Liver (tissue), 10 donors: ENCODE measurements at places on chromosomes 12 and 14. TPM values are rescaled to one million over a fixed set of nuclear protein-coding genes. Genes with fewer than 3 reads are reported as not detected.

The PTGER2 gene
- 1.9 TPM for total RNA-seq

The CINP gene
- 25.1 TPM for total RNA-seq

The ANAPC7 gene
- 21.1 TPM for total RNA-seq

The PPP4R4 gene
- total RNA-seq, result 1.3 TPM

The NRXN3 gene
- total RNA-seq, result 1.2 TPM

The MUCL1 gene
- total RNA-seq, result not detected

The POLR3B gene
- 12.2 TPM for total RNA-seq

The RTL1 gene
- not detected for total RNA-seq

The SLC38A4 gene
- total RNA-seq, result 389 TPM

The HOXC5 gene
- total RNA-seq, result not detected

The CLEC4E gene
- 0.05 TPM for total RNA-seq

The RIMBP2 gene
- total RNA-seq, result 0.17 TPM

The CLEC9A gene
- total RNA-seq, result not detected

The KRT85 gene
- total RNA-seq, result not detected

The DCN gene
- total RNA-seq, result 110 TPM

The CEBPE gene
- 0.08 TPM for total RNA-seq
